ENCODE measurements at places on chromosomes 16 and 17. TPM values are rescaled to one million over a fixed set of nuclear protein-coding genes. Genes with fewer than 3 reads are reported as not detected.

- DNase-seq: no peak
Measured at GRCh38 chr16:88415713-88416323, 33.1 kb downstream of the ZNF469 start.

DNA sequence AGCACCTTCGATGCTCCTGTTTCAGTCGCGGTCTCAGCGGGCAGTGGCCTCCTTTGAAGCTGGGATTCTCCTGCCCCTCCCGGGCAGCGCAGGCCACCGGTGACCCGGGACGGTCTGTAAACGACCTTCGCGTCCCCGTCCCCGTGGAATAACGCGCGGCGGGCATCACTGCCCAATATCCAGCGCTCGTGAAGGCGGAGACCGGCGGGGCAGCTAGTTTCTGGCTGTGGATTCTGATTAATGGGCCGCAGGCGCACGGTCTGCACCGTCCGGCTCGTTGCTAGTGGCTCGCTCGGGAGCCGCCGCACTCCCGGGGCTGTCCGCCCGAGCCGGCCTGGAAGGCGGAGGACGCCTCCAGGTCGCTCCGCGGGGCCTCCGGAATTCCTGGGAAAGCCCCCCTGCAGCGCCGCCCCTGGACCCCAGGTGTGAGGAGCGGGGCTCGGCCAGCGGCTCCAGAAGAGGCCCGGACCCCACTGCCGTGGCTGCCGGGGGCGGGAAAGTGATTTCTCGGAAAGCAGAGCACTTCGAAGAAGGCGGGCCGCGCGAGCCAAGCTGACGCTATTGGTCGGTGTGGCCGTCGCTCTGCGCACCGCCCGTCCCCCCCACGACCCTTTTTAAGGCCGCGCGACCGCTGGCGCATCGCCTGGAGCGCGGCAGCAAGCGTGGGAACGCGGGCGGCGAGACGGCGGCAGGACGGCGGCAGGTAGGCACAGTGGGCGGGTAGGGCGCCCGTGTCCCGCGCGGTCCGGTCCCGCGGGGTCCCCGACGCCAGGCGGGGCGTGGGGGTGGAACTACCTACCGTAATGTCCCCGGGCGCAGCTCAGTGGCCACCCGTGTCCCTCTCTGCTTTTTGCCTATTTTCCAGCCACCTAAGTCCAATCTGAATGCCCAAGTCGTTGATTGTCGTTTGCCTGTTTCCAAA, at the start of gene IRF8:
TSS of gene IRF8 (plus strand) at position 642 of the 922 bp plus-strand sequence. CDS start 3,854 bp downstream, outside the sequence.
- DNase-seq: peak; percentile 72

- DNase-seq: peak; percentile 16
Measured at GRCh38 chr17:77708936-77709335, 249.6 kb upstream of the TNRC6C start.

DNA sequence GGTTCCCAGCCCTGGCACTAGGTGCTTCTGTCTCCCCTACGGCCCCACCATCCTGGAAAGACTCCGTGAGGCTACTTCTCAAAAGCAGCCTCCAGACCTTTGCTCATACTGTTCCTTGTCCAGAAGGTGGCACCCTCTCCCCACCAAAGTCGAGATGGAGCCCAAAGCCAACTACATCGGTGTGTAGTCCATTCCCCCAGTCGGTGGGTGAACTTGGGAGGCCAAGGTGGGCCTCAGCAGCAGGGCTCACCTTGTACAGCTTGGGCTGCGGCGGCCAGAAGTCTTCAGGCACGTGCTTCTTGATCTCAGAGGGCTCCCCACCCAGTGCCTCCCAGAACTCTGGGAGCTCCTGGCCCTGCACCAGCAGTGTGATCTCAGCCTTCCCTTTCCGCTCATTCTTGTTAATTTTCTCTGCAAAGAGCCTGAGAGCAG, 10.2 kb downstream of the FLII start:
- peak; percentile 78 for DNase-seq

DNA sequence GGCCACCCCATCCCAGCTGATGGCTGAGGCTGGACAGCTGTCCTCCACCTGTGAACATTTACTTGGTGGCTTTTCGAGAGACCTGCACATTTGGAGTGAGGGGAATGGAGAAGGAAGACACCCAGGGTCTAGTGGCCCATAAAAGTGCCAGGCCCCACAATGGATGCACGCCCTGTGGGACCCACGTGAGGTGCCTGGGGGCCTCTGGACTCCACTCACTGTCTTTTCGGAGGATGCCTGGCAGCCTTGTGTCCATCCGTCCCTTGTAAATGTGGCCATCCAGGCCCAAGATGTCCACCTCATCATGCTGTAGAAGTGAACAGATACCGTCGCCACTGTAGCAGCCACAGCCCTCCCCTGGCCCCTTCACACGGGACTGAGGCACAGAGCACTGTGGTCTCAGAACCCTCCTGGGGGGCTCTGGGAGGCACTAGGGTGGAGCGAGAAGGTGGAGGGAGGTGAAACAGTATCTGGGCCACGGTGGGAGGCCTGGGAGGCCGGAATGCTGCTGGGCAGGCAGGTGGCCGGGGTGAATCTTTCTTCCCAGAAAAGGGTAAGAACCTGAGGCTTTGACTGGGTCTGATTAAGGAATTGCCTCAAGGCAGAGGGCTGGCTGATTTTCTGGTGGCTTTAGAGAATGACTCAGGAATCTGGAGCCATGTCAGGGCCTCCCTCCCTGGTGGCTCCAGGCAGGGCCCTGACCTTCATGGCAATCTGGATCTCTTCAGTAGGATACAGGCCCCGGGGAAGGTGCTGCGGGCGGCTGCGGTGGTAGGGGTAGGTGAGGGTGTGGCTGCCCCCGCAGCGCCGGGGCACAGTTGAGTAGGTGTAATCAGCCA, 11.5 kb downstream of the UBALD2 start:
- no peak for DNase-seq

- DNase-seq: no peak
Measured at GRCh38 chr16:68481636-68482035, 33.3 kb upstream of the SMPD3 start.

- DNase-seq: no peak
Measured at GRCh38 chr16:84985079-84986065, 26.0 kb downstream of the ZDHHC7 start.

ITGAD gene
- not detected for total RNA-seq

MYH13 gene
- total RNA-seq: not detected

All from right atrium auricular region (tissue), 2 donors.